ENCODE measurements at places on chromosomes 12 and 14.

DNA sequence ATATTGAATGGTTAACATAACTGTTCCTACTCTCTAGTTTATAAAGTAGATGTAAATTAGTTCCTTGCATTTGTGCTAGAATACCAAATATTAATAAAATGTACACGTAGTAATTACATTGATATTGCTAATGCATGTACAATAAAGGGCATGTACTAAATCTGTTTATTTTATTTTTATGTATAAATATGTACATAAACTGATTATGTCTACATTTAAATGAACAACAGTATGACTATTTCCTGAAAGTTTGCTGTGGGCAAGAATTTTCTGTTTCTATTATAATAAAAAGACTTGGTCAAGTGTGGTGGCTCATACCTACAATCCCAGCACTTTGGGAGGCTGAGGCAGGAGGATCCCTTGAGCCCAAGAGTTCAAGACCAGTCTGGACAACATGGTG, 257.2 kb upstream of the FOXN3 start:
- DNase-seq = no peak

DNA sequence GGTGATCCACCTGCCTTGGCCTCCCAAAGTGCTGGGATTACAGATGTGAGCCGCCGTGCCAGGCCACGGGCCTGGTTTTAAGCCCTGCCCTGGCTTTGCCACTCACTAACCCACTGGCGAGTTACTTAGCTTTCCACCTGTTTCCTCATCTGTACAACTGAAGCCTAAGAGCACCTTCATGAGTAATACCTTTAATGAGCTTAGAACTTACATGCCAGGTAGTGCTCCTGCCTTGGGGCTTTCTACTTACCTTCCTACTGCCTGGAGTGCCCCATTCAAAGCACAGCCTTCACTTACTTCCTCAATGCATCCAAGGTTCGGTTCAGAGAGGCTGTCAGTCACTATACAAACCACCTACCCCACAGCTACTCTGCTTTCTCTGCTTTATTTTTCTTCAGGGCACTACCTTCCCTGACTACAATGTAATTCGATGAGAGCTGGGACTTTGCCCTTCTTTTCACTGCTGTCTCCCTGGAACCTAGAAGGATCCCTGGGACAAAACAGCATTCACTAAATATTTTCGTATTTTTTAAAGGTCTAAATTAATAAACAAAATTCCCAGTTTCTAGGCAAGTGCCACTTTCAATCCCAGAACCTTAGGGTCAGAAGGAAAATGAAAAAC, 13.8 kb downstream of the ZCCHC8 start:
- no peak for DNase-seq

- no peak for DNase-seq
These were observed 28.8 kb upstream of the PTGDR start for GRCh38 chr14:52238682-52239081.

- no peak for DNase-seq
These were observed 13.3 kb upstream of the RGS6 start for GRCh38 chr14:71918955-71919354.

- DNase-seq = no peak
These were observed 136.9 kb downstream of the STXBP6 start for GRCh38 chr14:24913021-24913420.

- no peak for DNase-seq
These were observed 17.8 kb downstream of the PLCZ1 start for GRCh38 chr12:18719922-18720510.

GRCh38 chr12:74286254-74286653, 251.4 kb upstream of the ATXN7L3B start:
- no peak for DNase-seq

DNA sequence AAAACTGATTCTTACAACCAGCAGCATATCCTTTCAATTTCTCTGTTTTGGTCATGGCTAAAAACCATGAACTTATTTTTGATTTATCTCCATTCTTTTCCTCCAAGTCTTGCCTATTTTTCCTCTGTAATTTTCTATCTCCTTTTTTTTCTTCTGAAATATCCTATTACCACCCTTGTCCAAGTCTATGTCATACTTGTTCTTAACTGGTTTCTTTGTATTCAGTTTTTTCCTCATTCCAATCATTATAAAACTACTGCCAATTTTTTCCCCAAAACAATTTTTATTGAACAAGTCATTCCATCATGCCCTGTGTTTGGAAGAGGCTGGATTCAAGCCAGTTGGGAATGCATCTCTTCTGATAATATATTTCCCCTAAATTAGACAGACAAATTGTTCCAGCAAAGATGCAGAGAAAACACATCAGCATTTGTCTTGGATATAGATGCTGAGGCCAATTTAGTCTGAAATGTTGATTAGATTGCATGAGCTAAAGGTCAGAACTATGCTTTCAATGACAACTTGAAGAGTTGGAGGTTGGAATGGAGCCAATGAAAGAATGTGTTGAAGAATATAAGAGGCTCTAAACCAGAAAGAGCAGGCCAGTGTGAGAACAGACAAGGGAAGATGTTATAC, 30.7 kb downstream of the OTOGL start:
- DNase-seq = no peak

GRCh38 chr12:89920866-89921265, 212.2 kb upstream of the ATP2B1 start:
- no peak for DNase-seq

- no peak for DNase-seq
These were observed 652.1 kb downstream of the NOVA1 start for GRCh38 chr14:25945746-25946145.

DNA sequence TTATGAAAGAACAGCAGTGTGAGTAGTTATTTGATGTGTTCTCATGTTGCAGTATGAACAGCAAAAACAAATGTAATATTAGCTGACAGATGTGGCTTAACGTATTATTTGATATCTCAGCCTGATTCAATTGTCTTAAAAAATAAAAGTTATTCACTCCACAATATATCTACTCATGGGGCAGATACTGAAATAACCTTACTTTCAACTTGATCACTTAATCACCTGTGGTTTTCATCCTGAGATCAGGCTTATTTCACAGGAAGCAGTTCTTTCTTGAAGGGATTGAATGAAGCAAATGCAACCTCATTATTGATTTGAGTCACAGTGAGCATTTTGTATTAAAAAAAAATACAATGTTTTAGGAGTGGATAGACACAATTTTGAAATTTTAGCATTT, 90.3 kb downstream of the AKAP6 start:
- no peak for DNase-seq

- no peak for DNase-seq
These were observed 228.3 kb downstream of the SEC23A start for GRCh38 chr14:38874721-38875120.

GRCh38 chr12:117388951-117389446, 27.6 kb upstream of the NOS1 start:
- no peak for DNase-seq

GRCh38 chr12:91126516-91126915, 15.2 kb upstream of the LUM start:
- no peak for DNase-seq

DNA sequence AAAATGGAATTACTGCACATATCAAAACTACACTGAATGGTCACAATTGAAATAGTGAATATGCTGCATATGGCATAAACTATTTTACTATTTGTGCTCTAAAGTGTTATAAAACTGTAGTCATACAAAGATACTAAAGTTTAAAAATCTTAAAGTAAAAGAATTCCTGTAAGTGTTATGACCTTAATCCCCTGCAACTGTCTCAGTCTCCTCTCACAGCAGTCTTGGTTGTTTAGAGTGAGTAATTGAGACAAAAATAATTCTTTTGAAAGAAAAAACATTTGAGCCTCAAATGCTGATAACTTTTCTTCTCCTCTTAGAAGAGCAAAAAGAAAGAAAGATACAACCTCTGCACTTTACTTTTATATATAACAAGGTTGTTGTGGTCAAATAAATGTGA, 99.9 kb downstream of the SYT1 start:
- no peak for DNase-seq

GRCh38 chr14:37091651-37092050, 80.8 kb downstream of the SLC25A21 start:
- DNase-seq = no peak

DNA sequence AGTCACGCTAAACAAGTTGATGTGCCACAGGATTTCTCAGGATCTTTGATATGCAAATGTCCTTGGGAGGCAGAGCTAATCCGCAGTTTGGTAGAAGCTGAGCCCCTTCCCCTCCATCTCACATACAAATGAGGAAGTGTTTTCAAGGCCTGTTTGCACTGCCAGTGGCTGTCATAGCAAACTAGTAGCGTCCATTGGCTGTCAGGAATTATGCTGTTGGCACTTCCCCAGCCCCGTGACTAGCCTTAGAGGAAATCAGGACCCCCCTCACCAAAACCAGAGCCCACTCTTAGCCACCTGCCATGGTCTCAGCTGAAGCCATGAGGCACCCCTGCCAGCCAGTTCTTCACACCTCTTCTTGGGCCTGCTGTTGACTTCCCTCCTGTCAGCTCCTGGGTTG, 253.9 kb downstream of the CACNA1C start:
- DNase-seq = no peak

DNA sequence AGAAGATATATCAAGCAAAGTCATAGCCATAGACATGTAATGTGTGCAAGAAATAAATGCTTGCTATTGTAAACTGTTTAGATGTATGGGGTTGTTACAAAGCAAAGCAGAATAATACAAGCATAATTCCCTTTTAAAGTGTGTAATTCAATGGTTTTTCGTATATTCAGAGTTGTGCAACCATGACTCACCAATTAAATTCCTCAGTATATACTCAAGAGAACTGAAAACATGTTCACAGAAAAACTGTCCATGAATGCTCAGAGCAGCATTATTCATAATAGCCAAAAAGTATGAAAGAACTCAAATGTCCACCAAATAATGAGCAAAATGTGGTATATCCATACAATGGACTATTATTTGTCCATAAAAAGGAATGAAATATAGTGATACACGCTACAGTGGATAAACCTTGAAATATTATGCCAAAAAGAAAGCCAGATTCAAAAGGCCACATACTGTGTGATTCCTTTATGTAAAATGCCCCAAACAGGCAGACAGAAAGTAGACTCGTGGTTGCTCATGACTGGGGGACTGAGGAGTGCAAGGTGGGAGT, 9.3 kb downstream of the GXYLT1 start:
- no peak for DNase-seq

- no peak for DNase-seq
These were observed at the start of gene RIMBP2 for GRCh38 chr12:130715998-130716968. Gene RIMBP2 (minus strand): TSS chr12:130716299. CDS start chr12:130479013, 237,286 bp downstream.

DNA sequence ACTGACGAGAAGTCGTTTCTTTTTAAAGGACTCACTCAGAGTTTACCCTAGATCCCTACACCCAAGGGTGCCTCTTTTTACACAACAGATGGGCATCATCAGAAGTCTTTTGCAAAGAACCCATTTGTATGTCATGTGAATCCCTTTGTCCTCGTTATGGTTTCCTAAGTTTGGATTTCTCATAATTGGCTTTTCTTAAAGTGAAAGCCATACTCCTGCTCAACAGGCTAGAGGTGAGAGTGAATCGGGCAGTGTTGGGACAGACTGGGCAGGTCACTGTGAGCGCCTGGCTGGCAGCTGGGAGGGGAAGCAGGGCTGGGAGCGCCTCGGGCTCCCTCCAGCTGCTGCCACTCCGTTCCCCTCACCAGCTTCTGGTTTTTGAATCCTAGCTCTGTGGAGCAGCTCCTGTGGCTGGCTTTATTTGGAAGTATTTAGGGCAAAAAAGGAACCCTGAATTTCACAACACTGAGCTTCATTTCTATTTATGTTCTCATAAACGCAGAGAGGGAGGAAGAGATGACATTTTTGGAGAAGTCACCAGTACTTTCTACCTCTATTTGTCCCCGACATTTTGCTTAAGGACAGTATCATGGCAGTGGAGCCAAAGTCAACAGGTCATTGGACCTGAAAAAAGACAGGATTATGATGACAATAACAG, 63.8 kb upstream of the ACTN1 start:
- DNase-seq = no peak

- DNase-seq = no peak
These were observed 255.9 kb downstream of the ACSS3 start for GRCh38 chr12:81333812-81334211.

DNA sequence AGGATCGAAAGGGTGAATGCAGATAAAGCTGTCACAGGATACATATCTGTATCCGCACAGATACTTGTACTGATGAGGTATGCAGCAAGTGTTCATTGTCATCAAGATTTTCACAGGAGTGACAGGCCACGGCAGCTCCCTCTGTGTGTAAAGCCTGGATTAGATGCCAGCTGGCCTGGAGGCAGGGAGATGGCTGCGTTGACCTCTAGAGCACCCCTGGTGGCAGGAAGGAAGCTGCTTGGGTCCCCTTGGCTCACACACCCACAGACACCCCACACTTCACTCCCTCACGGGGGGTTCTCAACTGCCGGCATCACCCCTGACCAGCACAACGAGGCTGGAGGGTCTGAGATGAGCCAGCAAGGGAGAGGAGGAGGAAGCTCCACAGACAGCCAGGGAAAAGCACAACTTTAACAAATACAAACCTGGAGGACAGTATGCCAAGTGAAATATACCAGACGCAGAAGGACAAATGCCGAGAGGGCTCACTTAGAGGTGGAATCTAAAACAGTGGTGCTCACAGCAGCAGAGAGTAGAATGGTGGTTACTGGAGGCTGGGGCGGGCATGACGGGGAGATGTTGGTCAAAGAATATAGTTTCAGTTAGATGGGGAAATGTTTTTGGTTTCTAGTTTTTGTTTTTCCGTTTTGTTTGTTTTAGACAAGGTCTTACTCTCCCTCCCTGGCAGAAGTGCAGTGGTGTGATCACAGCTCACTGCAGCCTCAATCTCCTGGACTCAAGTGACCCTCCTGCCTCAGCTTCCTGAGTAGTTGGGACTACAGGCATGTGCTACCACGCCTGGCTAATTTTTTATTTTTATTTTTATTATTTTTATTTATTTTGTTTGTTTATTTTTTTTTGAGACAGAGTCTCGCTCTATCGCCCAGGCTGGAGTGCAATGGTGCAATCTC, 45.7 kb downstream of the TEAD4 start:
- DNase-seq = no peak

GRCh38 chr12:132165584-132165983, 21.3 kb downstream of the NOC4L start:
- no peak for DNase-seq

DNA sequence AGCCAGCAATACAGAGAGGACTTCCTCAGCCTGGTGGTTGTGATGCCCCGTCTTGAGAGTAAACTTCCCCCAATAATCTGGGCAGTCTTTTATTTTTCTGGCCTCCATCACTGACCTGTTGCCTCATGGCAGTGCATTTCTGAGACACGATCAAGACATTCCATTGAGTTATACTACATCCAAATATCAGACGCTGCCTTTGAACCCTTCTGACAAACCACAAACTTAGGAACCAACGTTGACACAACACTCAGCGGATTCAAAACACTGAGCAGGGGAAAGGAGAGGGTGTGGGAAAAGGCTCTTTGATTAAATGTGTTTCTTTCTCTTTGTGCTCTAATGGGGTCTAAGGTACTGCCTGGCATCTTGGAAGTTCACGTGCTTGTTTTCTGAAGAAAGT, 100.7 kb upstream of the TBX5 start:
- no peak for DNase-seq

All from esophagus squamous epithelium (tissue), 5 donors.